Epithelial cell of umbilical artery (primary cell): ENCODE measurements at places on chromosomes 12 and 14. TPM values are rescaled to one million over a fixed set of nuclear protein-coding genes. Genes with fewer than 3 reads are reported as not detected.

AMDHD1 gene
- not detected in 2 replicates for total RNA-seq

TAS2R8 gene
- total RNA-seq = not detected in 2 replicates

INHBC gene
- total RNA-seq = not detected in 2 replicates

RIMKLB gene
- total RNA-seq = 42.9 and 87.8 TPM in 2 replicates

NGB gene
- total RNA-seq = not detected in 2 replicates

FGD4 gene
- total RNA-seq = 13.0 and 27.4 TPM in 2 replicates

NEUROD4 gene
- not detected in 2 replicates for total RNA-seq

SAMD15 gene
- 2.3 and 4.0 TPM in 2 replicates for total RNA-seq

SSTR1 gene
- total RNA-seq = 1.9 and 6.5 TPM in 2 replicates

STAB2 gene
- not detected in 2 replicates for total RNA-seq

FOXA1 gene
- under 0.01 and 0.91 TPM in 2 replicates for total RNA-seq

C12orf60 gene
- total RNA-seq = 0.91 and 0.97 TPM in 2 replicates

OR4K13 gene
- not detected in 2 replicates for total RNA-seq

DDX47 gene
- 75.4 and 100 TPM in 2 replicates for total RNA-seq

IRF9 gene
- total RNA-seq = 36.4 and 131 TPM in 2 replicates

RNF212B gene
- not detected in 2 replicates for total RNA-seq

VDR gene
- total RNA-seq = under 0.01 and 0.30 TPM in 2 replicates

TMEM106C gene
- 94.5 and 164 TPM in 2 replicates for total RNA-seq

CMKLR1 gene
- total RNA-seq = not detected in 2 replicates

MEG3 gene
- 45.1 and 87.2 TPM in 2 replicates for total RNA-seq

SERPINA10 gene
- total RNA-seq = not detected in 2 replicates

NFATC4 gene
- total RNA-seq = 21.8 and 25.1 TPM in 2 replicates

COX8C gene
- not detected in 2 replicates for total RNA-seq

GAS2L3 gene
- 21.4 and 28.3 TPM in 2 replicates for total RNA-seq

OTX2 gene
- total RNA-seq = not detected in 2 replicates

CHFR gene
- total RNA-seq = 36.5 and 36.7 TPM in 2 replicates

PLEKHA5 gene
- total RNA-seq = 8.1 and 9.4 TPM in 2 replicates

SLC17A8 gene
- not detected in 2 replicates for total RNA-seq

SOAT2 gene
- total RNA-seq = not detected in 2 replicates

CDCA4 gene
- total RNA-seq = 49.7 and 51.0 TPM in 2 replicates

ADGRD1 gene
- total RNA-seq = 0.15 TPM in 1 of 2 replicates, not detected in the other

HELB gene
- 1.6 and 5.5 TPM in 2 replicates for total RNA-seq

FITM1 gene
- under 0.01 TPM in 1 of 2 replicates, not detected in the other for total RNA-seq

TAS2R31 gene
- 5.2 and 6.8 TPM in 2 replicates for total RNA-seq
